ENCODE measurements at places on chromosomes 1 and 21.

GRCh38 chr1:177300431-177300830, 129.7 kb downstream of the BRINP2 start:
- DNase-seq, result no peak

DNA sequence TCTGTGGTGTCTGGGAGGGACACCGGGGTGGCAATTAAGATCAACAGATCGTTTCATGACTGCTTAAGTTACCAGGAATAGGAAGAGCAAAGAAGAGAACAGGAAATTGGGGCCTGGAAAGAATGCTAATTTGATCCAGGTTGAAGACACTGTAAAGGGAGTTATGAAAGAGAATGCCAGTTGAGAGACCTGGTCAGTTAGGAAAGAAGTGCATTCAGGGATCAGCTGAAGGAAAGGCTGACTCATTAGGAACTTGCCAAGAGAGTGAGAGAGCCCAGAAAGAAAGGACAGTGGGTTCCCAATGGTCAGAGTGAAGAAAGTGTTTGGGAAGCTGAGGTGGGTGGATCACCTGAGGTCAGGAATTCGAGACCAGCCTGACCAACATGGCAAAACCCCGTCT, 119.6 kb downstream of the UBE2U start:
- no peak for DNase-seq

- no peak for DNase-seq
Observed at GRCh38 chr1:66598670-66599069, 64.7 kb downstream of the SGIP1 start.

GRCh38 chr1:236315518-236315917, 33.8 kb upstream of the ERO1B start:
- DNase-seq, result no peak

- DNase-seq, result no peak
Observed at GRCh38 chr1:157025856-157026255, 19.7 kb downstream of the ARHGEF11 start.

- no peak for DNase-seq
Observed at GRCh38 chr1:87362834-87363426, 34.2 kb downstream of the LMO4 start.

DNA sequence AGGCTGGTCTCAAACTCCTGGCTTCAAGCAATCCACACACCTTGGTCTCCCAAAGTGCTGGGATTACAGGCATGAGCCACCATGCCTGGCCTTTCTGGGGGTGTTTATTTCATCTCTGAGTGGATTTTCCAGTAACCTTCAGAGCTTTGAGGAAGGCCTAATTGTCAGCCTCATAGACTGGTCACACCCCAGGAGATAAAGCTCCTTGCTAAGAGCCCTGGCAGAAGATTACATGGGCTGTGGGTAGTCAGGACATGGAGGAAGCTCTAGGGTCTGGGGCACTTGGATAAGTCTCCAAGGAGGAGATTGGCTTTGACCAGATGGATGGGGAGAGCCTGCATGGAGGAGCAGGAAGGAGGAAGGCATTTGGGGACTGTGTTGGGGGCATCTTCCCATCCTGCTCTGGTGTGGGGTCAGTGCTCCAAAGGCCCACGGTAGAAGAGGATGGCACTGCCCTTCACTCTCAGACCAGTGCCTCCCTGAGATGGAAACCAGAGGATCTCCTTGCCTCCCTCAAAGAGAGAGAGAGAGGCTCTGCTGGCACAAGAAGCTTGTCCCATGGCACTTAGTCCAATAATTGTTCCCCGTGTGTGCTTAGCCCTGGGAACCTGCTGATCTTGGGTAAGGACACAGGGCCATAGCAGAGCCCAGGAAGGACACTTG, 14.7 kb upstream of the GSTM4 start:
- no peak for DNase-seq

DNA sequence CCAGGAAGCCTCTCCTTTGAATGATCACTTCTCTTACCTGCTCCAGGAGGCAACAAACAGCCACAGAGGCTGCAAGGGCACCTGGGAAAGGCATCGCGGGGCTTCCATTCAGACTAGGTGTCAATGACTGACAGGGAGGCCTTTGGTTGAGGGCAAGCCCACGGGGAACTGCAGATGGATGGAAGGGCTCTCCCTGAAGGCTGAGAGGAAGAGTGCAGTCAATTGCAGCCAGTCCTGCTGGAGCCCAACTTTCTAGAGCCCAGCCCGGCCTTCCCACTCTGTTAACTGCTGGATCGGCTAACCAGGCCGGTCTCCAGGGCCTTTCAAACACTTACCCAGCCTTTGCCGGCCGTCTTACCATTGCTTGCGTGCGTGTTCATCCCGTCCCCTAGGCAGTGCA, 89.3 kb downstream of the LACTBL1 start:
- no peak for DNase-seq

GRCh38 chr21:15524855-15525254, 204.9 kb upstream of the USP25 start:
- no peak for DNase-seq

DNA sequence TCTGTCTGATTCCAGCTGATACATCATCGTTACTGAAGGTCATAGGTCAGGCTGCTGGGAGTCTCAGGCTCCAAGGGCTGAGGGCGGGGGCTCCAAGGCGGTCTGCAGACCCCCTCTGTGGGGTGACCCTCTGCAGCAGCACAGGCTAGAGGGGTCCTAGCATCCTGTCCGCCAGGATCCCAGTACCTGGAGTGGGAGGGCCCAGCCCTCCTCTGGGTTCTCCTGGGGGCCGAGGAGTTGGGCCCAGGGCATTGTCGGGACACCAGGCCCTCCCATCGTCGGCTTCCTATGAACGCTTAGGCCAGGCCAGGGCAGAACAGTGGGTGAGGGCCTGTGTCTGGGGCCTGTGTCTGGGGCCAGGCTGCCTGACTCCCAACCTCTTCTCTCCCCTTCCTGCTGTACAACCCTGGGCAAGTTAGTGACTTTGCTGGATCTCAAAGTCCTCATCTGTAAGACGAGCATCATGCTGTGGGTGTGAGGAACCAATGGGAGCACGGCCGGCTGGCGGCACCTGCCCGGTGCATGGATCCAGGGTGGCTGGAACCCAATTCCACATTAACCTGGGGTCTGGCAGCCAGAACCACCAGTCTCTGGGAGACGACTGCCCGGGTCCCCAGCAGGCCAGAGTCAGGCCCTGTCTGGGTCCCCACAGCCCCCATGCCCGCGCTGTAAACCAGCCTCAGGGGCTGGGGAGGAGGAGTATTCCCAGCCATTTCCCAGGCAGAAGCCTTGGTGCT, 56.2 kb upstream of the COL18A1 start:
- DNase-seq, result no peak

GRCh38 chr1:226645279-226645976, 93.7 kb downstream of the ITPKB start:
- DNase-seq, result no peak

DNA sequence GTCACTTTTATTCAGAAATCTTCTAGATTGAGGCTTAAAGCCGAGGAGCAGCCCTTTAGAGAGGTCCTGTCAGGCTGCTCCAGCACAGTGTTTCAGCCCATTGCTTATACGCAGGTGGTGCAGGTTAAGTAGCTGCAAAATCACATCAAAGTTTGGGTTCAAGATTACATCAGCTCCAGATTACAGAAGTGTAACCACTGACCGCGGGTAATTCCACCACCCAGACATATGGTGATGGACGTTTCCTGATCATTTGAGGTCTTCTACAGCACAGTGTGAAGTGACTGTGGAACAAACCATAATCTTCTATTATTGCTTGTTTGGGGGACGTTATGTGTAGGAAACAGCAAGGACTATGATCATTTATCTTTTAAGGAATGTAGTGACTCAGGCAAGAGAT, 11.8 kb downstream of the C1orf115 start:
- DNase-seq, result no peak

DNA sequence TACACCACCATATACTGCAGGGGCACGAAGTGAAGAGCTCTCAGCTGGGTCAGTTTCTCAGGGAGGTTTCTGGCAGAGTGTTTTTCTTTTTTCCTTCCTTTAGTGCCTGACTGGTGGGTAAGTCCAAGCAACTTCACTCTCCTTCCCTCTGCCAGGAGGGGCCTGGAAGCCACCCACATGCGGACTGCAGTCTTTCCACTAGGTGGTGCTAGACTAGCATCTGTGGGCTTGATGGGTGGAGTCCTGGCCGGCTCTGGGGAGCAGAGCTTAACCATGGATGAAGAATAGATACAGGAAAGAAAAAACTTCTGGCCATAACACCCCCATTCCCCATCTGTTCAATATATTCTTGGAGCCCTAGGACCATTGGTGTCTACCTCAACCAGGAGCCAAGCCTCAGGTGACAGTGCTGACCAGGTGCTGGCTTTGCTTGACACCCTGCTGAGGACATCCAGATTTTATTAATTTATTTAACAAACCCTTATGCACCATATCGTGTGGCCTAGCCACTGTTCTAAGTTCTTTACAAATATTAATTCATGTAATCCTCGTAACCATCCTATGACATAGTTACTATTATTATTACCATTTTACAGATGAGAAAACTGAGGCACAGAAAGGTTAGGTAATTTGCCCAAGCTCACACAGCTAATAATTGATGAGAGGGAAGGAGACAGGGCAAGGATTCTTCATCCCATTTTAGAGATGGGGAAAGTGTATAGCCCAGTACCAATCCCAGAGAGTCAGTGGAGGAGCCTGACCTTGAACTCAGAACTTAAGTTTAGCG, 126.7 kb upstream of the CSF3R start:
- no peak for DNase-seq

DNA sequence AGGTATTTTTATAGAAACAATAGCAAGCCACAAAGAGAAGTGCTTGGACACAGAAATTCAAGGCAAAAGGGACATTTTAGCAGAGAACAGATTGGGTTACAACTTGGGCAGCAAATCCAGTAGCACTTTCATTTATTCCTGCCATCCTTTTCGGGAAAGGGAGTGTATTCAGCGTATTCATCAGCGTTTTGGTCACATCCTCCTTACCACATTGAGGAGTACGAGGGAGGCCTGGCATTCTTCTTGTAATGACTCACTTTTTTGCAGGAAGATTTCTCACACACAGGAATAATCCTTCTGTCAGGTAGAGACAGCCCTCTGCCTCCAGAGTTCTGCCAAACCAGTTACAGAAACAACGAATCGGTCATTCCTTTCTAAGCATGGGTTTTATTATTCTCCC, 18.1 kb upstream of the FAM78B start:
- DNase-seq, result no peak

- DNase-seq, result no peak
Observed at GRCh38 chr1:178739285-178740045, 14.4 kb downstream of the RALGPS2 start.

DNA sequence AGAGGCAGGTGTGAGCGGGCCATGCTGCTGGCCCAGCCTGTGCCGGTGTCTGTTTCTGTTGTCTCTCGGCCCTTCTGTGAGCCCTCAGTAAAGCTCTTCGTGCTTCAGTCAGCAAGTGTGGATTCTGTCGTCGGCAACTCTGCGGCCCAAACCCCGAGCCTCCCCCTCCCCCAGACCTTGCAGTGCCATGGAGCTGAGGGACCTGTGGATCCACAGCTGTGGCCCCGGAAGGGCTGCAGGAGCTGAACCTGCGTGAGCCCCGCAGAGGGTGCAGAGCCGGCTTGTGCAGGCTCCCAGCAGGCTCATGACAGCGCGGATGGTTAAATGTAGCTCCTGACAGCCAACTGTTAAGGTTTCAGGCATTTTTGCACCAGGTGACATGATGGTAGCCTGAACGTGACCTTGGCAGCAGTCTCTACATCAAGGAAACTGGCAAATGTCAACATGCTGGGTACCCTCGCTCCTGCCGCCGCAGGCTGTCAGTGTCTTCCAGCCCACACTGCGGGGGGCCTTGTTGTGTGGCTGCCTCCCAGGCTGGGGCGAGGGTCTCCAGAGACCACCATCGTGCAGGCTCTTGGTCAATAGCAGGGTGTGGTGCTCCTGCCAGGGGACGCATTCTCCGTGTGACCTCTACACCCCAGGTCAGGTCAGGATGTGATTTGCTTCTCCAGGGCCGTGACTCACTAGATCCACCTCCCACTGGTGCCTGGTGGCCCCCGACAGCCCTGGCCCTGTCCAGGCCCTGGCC, 7.0 kb downstream of the LRRC3 start:
- no peak for DNase-seq

GRCh38 chr1:31434979-31435378, 22.0 kb downstream of the SERINC2 start:
- DNase-seq, result no peak

DNA sequence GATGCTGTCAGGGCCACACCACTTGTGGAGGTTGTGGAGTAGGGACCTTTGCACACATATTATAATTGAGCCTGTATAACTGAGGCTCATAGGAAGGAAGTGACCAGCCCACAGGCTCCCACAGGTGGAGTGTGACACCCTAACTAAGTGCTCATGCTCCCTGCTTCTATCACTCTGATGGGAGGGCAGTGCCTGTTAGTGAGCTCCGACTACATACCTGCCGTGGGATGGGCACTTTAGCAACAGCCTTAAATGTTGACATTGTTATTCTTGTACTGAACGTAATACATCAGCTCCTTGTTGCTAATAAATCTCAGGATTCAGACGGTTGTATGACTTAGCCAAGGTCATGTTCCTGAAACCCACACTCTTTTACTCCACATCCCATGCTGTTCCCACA, 58.0 kb downstream of the BEND5 start:
- DNase-seq, result no peak

- no peak for DNase-seq
Observed at GRCh38 chr1:95770581-95770980, 536.6 kb downstream of the RWDD3 start.

DNA sequence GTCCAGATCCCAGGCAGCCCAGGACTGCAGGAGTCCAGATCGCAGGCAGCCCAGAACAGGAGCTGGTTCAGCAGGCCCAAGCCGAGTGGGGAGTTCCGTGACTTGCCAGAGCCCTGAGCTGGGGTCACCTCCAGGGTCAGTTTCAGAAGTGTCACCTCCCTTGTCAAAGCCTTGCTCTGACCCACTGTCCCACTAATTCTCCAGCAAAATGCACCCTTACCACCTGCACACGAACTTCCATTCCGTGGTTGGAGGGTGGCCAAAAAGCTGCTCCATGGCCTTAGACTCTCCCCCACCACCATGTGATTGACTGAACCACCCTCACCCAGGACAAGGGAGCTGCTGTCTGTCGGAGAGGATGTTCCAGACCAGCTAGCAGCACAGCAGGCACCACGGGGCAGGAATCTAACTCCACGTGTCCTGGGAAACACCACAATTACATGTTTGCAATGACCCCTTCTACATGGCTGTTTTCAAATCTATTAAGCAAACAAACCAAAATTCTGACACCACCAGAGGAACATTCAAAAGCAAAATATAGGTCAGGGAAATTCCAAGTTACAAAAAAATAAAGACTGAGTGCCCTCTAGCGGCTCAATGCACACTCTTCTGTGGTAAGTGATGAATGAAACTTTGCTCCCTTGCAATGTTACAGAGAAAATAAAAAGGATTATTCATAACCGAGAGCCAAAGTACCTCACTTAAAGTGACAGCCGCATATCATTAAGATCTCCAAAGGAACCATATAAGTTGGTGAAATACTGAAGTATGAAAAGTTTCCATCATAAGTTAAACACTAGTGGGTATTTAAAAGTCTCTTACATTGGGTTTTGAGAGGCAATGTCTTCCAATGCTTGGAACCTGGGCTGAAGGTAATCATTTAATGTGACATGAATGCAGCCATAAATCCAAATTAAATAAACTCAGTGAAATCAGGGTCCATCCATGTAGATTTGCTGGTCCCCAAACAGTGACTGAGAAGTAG, 76.3 kb downstream of the NPHP4 start:
- no peak for DNase-seq

- DNase-seq, result no peak
Observed at GRCh38 chr1:168893359-168893801, 164.4 kb upstream of the DPT start.
